Renal cortex interstitium (tissue), 15 donors: ENCODE measurements at places on chromosomes 3 and 15. TPM values are rescaled to one million over a fixed set of nuclear protein-coding genes. Genes with fewer than 3 reads are reported as not detected.

The GPR15 gene
- not detected for polyA plus RNA-seq

DNA sequence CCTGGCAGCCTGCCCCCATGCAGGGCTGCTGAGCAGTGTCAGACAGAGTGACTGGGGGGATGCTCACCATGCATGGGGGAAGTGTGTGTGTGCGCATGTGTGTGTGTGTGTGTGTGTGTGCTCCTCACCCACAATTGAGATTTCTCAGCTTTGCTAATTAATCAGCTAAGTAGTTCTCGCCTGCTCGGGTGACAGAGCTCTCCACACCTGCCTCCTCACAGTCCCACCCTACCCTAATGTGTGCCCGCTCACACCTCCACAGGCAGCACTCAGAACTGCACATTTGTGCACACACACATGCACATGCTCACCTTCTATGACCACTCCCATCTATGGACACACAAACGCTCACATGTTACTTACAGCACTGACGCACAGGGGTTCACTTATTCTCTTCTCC is 37.3 kb downstream of the CACNA2D2 start:
- DNase-seq, result no peak

DNA sequence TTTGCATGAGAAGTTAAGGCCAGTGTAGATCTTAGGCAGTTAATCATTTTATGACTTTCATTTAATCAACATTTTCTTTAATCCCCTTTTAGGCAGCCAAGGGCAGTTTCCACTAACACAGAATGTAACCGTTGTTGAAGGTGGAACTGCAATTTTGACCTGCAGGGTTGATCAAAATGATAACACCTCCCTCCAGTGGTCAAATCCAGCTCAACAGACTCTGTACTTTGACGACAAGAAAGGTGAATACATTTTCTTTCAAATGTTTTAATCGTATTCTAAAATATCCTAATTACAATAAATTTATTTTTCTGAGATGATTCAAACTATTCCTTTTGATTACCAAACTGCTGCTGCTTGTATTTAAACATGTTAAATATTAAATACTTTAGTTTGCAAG is 843.2 kb downstream of the CADM2 start:
- no peak for DNase-seq

DNA sequence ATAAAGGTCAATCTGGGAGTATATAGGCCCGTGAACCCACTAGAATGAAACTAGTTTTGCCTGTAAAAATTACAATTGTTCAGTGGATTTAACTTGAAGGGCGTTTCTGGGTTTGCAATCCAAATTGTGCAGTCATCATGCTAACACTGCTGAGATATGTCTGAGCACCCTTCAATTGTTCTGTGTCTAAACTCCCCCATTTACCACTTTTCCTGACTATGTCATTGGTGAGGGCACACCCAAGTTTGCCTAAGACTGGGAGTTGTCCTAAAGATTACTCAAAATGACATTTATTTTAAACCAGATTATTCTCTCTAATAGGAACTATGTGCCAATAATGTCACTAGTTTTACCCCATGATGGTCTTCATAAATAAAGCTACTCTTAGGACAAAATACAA is 54.6 kb downstream of the EMC4 start:
- no peak for DNase-seq

DNA sequence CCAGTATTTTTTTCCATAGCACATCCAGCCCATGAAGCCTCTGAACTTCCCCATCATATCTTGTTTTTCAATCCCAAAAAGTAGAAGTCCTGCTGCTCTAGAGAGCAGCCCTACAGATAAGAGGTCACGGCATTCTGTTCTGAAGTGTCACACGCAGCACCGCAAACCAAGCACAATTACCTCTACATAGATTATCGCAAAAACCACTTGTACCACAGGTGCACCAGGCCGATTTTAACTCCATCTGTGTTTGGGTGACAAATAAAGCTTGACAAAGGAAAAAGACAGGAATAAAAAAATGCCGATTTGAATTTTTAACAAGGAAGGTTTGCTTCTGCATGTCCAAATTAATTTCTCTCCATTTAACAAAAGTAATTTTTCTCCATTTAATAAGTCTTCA is 113.7 kb downstream of the MYO5A start:
- DNase-seq, result no peak

- no peak for DNase-seq
Observed at GRCh38 chr15:89346516-89347231, 12.1 kb upstream of the POLG start.

The TP63 gene
- polyA plus RNA-seq, result 0.73 TPM

GRCh38 chr15:40151991-40152390 is 8.9 kb upstream of the BUB1B start:
- no peak for DNase-seq

- no peak for DNase-seq
Observed at GRCh38 chr3:13876451-13877100, 3.3 kb downstream of the WNT7A start.

DNA sequence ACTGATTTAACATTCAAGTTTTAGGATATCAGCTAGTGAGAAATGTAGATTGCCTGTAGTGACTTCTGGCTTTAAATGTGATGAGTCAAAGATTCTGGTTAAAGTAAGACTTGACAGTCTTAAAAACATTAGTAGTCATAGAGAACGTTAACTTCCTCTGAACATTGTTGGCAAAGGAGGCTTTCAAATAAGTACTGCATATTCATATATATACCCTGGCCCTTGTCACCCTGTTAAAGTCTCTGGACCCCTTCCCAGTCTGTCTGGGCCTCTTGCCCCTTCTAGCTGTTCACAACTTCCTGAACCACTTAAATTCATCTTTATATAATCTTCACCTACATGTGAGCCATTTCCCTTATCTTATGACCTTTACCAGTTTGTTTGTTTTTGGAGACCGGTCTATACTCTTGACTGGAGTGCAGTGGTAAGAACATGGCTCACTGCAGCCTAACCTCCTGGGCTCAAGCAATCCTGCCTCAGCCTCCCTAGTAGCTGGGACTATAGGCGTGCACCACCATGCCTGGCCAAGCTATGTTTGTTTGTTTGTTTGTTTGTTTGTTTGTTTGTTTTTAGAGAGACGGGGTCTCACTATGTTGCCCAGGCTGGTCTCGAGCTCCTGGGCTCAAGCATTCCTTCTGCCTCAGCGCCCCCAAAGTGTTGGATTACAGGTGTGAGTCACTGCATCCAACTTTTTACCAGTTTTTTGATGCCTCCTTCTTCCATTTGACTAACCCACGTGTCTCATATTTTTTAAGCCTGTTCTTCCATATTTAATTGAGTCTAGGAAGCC is 64.4 kb upstream of the CRTC3 start:
- no peak for DNase-seq

DNA sequence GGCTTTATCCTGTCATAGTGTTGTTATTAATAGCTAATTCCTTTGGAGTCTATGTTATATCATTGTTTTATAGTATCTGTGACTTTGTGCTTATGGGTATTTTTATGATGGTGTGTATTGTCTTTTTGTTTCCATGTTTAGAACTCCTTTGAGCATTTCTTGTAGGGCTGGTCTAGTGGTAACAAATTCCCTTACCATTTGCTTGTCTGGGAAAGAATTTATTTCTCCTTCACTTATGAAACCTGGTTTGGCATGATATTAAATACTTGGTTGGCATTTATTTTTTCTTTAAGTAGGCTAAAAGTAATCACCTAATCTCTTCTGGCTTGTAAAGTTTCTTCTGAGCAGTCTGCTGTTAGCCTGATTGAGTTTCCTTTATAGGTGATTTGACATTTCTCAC is 47.7 kb upstream of the ROBO1 start:
- DNase-seq, result no peak

GRCh38 chr3:57935539-57935938 is 72.7 kb upstream of the FLNB start:
- DNase-seq, result no peak

The FOXB1 gene
- polyA plus RNA-seq, result 0.06 TPM

GRCh38 chr3:39917065-39917773 is 107.8 kb downstream of the MYRIP start:
- DNase-seq, result peak; percentile 50

DNA sequence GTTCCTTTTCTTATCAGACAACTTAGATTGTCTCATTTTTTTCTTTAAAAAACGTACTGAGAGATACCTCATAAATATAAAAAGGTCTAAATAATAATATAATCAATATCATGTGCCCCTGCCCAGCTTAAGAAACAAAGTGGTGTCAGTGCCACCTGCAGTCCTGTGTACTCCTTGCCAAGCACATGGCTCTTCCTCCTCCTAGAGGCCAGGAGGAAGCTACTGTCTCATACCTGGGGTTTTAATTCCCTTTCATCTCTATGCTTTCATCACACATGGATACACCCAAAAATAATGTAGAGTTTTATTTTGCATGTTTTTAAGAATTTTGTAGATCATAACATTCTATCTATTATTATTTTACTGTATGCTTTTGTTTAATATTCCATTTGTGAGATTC is 98.6 kb upstream of the C15orf61 start:
- DNase-seq, result no peak

GRCh38 chr3:122825460-122825859 is 30.6 kb downstream of the SLC49A4 start:
- DNase-seq, result no peak

- DNase-seq, result no peak
Observed at GRCh38 chr3:155385896-155386625, 92.6 kb upstream of the STRIT1 start.
